ENCODE measurements at places on chromosomes 3 and 15.

GRCh38 chr3:45946307-45946706, 3.0 kb downstream of the CXCR6 start:
- DNase-seq = no peak

GRCh38 chr3:78462021-78462420, 1305.8 kb downstream of the ROBO1 start:
- no peak for DNase-seq

GRCh38 chr3:32480604-32481003, 22.0 kb downstream of the CMTM6 start:
- DNase-seq = no peak

- DNase-seq = no peak
These were observed 35.6 kb upstream of the KCNMB2 start for GRCh38 chr3:178500631-178501030.

DNA sequence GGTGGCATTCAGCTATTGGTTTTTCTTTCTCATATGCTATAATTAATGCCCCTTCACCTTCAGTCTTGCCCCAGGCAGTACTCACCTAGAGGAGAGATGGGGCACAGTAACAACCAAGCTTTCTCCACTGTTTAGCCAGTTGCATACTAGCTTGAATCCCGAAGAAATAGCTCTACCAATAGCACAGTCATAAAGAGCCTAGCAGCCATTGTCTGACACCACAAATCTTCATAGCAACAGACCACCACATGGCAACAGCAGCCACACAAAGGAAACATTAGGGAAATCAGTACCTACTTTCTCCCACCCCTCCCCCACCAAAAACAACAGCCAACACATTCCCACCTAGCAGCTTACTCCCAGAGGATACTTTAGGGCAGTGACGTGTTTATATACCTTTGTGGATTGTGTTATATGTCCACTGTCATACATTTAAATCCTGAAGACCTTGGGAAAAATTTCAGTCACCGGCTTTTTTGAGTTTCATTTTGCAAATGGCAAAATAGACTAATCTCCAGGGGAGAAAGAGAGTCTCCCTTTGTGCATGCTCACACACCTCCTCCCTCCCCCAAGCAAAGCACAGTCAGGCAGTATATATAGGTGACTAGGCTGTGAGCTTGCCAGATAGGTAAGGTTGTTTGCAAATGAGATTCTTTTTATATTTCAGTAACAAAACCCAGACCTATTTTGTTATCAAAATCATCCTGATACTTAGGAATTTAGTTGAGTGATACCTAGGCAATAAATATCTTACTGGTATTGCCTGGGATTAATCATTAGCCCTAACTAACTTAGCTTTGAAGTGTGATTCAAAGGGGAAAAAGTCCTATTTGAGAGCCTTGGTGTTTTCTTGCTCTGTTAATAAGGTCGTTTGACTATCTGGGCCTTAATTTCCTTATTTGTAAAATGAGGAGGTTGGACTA, 140.6 kb downstream of the RBPMS2 start:
- peak; percentile 97 for DNase-seq

- peak; percentile 46 for DNase-seq
These were observed 17.5 kb downstream of the SENP8 start for GRCh38 chr15:72135719-72136118.

GRCh38 chr3:132549169-132549568, 47.9 kb upstream of the ACKR4 start:
- no peak for DNase-seq

DNA sequence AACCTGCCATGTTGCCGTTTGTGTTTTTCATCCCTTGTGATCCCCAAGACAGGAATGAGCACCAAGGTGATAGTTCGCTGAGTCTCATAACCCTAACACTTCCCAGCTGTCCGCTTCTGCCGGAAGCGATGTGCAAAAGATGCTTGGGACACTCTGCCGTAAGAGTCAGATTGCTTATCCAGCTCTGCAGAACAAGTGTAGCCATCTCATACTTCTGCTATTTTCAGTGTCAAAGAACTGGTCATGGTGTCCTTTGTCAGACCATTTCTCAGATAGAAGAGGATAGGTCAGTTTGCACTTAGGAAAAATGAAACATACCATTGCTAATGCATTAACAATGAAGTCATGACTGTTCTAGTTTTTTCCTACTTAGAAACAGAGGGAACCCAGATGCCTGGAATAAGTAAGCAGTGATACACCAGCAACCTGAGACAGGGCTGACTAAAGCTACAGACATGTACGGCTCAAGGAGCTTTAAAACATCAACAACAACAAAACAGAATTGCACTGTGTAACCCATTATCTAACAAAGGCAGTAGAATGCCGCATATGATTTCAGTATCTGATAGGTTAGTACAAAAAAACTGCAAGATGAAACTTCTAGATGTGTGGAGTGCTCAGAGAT, 134.0 kb upstream of the IL12A start:
- DNase-seq = no peak

DNA sequence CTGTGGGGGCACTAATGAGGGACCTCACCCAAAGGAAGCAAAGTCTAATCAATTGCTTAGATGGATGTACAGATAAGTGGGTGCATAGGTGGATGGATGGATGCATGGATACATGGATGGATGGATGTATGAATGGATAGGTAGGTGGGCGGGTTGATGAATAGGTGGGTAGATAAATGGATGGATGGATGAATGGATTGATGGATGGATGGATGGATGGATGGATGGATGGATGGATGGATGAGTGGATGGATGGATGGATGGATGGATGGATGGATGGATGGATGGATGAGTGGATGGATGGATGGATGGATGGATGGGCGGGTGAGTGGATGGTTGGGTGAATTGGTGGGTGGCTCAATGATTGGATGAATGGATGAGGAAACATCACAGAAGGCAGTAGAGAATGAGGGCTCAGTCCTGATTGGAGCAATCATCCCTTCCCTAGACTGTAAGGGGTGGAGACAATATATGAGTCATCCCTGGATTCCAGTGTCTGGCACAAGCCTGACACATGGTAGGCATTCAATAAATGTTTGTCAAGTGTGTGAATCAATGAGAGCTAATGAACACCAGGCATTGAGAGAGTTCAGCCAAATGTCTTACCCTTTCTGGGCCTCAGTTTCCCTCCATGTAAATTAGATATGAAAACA, 40.4 kb upstream of the PXYLP1 start:
- no peak for DNase-seq

- peak; percentile 73 for DNase-seq
These were observed 186.9 kb upstream of the TLE3 start for GRCh38 chr15:70284438-70285214.

- DNase-seq = no peak
These were observed 269.4 kb upstream of the RGMA start for GRCh38 chr15:93358166-93359059.

DNA sequence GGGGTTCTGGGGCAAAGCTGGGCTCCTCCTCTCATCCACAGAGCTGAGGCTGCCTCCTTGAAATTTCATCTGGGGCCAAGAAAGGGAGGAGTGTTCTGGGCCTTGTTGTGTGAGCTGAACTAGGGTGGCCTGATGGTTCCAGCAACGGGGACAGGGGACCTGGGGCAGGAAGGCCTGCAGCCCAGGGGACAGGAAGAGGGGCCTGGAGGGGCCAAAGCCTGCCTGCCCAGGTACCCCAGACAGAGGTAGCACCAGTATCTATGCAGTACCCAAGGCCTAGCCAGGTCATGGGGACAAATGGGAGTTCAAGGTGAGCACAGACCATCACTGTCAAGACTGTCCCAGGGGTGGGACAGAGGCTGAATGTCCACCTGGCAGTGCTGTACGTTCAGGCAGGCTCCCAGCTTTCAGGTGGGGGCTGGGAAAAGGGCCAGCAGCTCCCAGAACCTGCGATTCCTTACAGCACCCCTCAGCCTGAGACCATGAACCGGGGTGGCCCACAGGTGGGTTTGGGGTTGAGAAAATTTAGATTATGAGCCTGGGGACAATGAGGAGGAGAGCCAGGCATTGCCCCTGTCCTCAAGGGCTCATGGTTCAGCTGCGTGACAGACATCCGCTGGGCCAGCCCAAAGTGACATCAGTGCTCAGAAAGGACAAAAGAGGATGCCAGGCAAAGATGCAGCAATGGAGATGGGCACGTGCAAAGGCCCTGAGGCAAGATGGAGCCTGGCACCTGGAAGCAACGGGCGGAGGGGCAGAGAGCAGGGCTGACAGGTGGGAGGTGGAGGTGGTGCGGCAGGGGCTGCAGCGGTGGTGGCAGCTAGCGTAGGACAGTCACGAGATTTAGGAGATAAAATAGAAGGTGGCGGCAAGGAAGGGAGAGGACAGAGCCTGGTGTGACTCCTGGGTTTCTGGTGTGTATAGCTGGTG, 28.0 kb downstream of the PSTPIP1 start:
- DNase-seq = no peak

DNA sequence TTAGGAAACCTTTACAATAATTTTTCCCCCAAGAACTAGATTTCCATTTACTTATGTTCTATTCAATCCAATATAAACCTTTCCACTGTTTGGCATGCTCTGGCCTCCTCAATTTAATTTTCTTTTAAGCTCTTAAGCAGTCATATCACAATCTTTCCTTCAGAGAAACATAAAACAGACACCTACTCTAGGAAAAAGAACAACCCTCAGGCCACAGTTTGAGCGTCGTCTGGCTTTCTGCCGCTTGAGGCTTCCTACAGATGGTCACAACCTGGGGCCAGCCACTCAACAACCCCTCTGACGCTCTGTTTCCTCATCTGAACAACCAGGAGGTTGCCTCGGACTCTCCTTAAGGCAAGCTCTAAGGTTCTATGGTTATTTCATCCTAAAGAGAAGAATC, 143.3 kb downstream of the ADAMTS17 start:
- no peak for DNase-seq

DNA sequence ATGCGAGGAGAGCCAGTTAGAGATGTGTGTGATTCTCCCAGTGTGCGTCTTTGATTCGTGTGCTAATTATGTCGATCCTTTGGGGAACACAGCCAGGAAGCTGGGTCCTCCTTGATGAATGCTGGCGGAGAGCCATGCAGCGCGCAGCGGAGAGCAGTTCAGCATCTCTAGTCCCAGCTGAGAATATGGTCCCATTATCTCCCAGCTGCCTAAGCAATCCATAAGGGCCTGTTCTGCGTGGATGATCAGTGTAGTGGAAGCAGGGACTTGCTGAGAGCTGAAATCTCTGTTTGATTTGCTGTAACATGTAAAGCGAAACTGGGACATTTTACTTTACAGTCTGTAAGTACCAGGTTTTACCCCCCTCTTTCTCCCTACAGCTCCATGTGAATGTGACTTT, 412.7 kb downstream of the CNTN4 start:
- peak; percentile 81 for DNase-seq

DNA sequence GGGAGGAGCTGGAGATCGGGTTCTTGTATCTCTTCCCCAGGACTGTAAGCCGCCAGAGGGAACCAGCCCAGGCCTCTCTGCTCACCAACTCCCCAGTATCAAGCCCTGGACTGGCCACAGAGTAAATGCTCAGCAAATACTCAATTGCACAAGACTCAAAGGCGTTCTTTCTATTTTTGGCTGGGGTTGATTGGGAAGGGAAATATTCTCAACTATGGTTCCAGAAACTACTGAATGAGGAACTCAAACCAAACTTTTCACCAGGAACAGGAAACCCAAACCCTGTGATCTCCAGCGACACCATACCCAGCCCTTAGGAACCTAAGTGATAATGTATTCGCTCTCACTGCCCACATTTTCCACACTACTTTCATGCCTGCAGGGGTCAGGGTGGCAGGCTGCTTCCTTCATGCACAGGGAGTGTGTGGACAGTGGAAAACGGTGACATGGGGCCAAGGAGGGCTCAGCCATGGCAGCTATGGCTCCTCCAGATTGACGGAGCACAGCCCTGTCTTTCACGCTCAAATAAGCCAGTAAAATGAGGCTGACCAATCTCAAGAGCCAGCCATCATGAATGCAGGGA, 124.7 kb upstream of the RAD18 start:
- DNase-seq = no peak

GRCh38 chr3:86257955-86258641, 732.9 kb downstream of the VGLL3 start:
- DNase-seq = no peak

- no peak for DNase-seq
These were observed 468.3 kb upstream of the CBLB start for GRCh38 chr3:106337116-106337515.

- no peak for DNase-seq
These were observed 11.0 kb downstream of the TRPM7 start for GRCh38 chr15:50675535-50676144.

- DNase-seq = no peak
These were observed 196.4 kb downstream of the RORA start for GRCh38 chr15:61032600-61033286.

DNA sequence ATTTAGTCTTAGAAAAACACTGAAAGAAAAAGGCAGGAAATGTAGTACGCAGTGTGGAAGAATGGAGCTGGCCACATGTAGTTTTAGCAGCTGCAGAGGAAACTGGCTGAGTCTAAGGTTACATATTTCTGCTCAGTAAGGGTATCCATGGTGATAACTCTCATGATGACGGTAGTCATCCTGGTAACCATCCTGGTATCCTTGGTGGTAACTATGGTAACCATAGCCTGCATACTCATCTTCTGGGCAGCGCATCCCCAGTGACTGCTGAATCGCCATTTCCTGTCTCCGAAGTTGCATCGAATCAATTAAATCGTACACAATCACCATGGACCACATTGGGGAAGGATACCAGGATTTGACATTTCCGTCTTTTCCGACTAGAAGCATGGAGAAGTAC, 35.7 kb downstream of the CCDC80 start:
- no peak for DNase-seq

- DNase-seq = no peak
These were observed at the start of gene CHRD for GRCh38 chr3:184379358-184380184. Gene CHRD, plus strand, starts transcription at chr3:184380054. Its CDS starts 265 bp downstream, at chr3:184380319.

GRCh38 chr3:24373198-24373959, 121.3 kb downstream of the THRB start:
- DNase-seq = no peak

DNA sequence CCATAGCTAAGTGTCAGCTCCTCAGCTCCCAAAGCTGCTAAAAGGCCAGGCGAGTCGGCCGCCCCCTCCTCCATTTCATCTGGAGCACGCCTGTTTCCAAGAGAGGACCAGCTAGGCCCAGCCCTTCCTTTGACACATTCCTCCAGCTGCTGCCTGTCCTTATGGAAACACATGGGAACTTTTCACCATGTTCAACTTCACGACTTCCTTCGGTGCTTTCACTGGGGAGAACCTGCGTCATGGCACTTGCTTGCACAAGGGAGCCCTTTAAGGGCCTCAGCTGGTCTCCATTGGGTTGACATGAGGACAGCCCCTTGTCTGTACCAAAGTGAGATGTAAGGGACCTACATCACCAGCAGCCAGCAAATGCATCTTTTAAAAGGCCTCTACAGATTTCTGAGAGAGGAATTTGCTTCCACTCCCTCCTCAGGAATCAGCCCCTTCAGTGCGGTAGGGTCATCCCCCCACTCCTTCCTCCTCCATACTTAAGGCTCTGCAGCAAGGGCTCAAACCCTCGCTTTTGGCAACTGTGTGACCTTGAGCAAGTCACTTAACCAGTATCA, 2.1 kb downstream of the MAGI1 start:
- DNase-seq = no peak

GRCh38 chr15:92082006-92082843, 228.7 kb downstream of the SLCO3A1 start:
- DNase-seq = peak; percentile 59
